ENCODE measurements at places on chromosomes 2 and 18. TPM values are rescaled to one million over a fixed set of nuclear protein-coding genes. Genes with fewer than 3 reads are reported as not detected.

The CRYGD gene
- polyA plus RNA-seq = not detected

- no peak for DNase-seq
Measured at GRCh38 chr2:61924895-61925663, 19.6 kb downstream of the COMMD1 start.

The AQP12A gene
- polyA plus RNA-seq = not detected

The RAD51AP2 gene
- polyA plus RNA-seq = not detected

- no peak for DNase-seq
Measured at GRCh38 chr2:12841021-12841420, 124.3 kb downstream of the TRIB2 start.

GRCh38 chr2:161250864-161251436 is 57.3 kb upstream of the PSMD14 start:
- DNase-seq = no peak
